Naive thymus-derived CD4-positive, alpha-beta T cell (primary cell): ENCODE measurements at places on chromosomes 5 and 9.
A peak's percentile ranks its signal among the peaks of the same experiment; 100 is the strongest.

DNA sequence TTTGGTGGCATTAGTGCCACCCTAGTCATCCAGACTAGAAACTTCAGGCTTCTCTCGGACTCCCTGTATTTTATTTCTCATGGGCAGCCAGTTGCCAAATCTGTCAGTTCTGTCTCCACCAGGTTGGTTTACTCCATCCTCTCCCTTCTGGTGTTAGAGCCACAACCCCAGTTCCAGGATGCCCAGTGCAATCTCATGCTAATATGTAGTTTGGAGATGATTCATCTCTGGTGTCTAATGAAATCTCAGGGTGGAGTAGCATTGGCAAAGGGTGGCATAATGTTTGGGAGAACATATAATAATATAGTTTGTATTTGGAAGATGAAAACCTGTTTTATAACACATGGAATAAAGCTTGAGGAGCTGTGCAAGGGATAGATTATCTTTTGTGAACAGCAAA lies 30.2 kb downstream of the SLC46A2 start:
- DNase-seq = no peak

GRCh38 chr5:144189800-144190429 lies 19.2 kb downstream of the KCTD16 start:
- DNase-seq = peak; percentile 63

DNA sequence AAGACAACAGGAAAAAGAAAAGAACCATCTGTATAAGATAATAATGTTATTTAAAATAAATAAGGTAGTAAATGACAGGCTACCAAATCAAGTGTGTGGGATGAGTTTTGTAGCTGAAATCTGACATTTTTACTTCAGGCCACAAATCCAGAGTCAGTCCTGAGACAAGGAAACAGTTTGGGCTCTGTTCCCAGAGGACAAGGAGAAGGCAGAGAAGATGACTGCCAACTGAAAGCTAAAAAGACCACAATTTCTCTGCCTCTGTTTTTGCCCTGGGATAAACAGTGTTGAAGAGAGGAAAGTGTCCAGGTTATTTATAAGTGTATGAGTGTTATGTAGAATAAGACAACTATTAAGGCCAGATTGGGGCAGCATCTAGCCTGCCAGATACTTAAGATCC lies 180.5 kb downstream of the NFIB start:
- no peak for DNase-seq

- no peak for DNase-seq
These were observed 53.6 kb upstream of the FST start for GRCh38 chr5:53426878-53427277.

DNA sequence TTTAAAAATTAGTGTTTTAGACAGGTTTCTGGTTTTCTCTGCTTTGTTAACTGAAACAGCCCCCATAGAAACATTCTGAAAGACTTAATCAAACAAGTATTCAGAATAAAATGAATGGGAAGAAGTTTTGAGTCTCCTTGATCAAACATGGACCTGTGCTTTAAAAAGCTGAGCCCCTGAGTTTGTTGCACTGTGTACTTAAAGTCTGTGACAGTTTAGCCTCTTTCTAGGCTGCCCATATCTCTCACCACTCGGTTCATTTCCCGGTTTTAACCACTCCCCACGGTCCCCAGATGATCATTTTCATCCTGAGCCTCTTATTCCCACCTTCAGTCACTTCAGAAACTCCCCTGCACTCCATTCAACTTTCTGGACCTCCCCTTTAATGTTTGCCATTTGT lies 215.9 kb upstream of the DMRT1 start:
- no peak for DNase-seq

GRCh38 chr9:18829873-18830272 lies 203.1 kb downstream of the SAXO1 start:
- no peak for DNase-seq

DNA sequence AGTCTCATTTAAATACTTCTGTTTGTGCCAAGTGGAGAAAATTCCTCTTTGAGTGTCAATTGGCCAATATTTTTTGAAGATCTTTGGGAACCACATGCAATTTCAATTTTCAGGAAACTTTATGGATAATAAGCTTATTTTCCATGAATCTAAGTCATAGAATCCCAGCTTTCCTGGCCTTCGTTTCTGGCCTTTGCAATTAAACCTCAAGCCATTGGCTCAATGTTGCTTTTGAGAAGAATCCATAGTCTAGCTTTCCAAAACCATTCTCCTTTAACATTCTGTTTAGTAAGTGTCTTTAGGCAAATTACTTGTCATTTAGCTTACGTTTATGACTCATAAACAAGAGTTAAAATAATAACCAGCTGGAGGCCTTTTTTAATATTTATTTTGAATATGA lies 145.0 kb upstream of the FTMT start:
- no peak for DNase-seq

DNA sequence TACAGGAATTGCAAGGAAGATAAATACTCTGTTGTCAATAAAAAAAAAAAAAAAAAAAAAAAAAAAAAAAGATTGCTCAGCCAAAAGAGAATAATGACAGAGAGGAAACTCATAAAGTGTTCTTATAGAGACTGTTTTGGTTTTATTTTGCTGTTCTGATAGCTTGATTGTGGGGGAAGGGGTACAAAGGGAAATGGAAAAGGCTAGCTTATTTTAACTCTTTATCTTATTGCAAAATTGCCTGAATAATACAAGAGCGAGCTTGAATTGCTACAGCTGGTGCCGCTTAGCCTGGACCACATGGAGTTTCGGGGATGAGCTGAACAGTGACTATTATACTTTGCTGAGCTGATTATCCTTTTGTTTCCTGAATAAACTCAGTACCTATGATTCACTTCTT lies 31.0 kb upstream of the SHISAL2B start:
- no peak for DNase-seq

GRCh38 chr9:74304598-74304997 lies 192.5 kb upstream of the RORB start:
- DNase-seq = no peak

DNA sequence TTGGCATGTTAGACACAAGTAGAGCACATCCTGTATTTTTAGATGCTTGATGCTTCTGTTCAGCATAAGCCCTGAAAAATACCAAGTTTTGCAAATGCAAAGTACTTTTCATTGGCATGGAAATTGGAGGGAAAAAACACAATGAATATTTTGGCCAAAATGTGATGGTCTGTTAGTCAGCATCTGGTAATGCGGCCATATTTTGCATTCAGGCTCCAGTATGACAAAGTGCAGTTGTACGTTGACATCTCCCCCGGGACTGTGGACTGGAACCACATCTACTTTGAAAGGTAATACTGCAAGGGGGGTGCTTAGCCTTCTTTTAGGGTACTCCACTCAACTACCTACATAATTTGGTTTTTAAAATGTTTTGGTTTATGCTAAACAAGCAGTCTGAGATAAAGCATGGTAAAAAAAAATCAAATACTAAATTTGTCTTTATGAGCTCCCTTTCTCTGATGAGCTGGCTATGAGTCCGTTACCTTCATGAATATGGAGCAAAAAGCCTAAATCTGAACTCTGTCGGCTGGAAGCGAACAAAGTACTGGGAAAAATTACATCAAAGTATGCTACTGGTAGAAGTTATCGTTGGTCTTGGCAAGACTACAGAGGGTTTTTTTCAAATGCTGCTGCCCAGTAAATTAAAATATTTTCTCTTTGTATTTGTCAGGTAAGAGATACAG lies 297.0 kb downstream of the ARHGEF28 start:
- no peak for DNase-seq

- DNase-seq = no peak
These were observed 64.8 kb downstream of the SMIM23 start for GRCh38 chr5:171850324-171850947.

DNA sequence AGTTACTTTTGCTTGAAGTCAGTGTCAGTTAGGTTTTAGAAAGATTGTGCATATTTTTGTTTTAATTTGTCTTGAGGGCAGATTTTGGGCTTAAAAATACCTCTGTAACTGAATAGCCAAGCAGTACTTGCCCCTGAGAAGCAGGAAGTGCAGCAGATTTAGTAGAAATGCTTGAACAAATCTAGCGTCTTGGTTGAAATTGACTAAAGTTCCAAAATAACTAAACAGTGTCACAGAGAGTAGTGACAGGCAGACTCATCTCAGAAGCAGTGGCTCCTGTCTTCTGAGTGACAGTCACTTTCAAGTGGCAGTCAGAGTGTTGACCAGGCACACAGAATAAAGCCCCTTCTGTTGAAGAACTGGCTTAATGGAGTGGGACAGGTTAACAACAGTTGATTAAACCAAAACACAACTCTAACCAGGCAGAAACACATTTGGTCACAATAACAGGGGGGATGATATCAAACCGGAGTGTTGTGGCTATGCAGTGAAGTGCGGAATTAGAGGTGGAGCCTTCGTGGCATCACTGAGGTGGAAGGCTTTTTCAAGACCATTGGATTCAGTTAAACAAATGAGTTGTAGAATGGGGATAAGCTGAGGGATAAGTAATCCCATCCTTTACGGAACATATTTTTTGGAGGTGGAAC lies 29.1 kb downstream of the TRIO start:
- DNase-seq = no peak

GRCh38 chr5:119022017-119022745 lies 33.8 kb upstream of the DTWD2 start:
- no peak for DNase-seq

DNA sequence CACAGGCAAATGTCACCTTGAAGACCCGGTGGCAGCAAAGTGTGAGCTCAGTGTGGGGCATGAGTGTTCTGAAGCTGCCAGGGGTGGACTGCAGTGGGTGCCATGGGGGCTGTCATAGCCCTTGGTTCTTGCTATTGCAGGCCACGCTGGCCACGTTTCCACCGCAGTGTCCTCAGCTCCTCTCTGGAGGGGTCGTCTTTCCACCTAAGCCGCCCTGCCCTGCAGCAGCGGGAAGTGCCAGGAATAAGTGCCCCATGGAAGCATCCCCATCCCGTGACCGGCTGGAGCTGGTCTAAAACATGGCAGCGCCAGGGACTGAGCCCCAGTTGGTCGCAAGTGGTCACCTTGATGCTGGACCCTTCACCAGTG lies 6.9 kb downstream of the OBP2B start:
- no peak for DNase-seq

DNA sequence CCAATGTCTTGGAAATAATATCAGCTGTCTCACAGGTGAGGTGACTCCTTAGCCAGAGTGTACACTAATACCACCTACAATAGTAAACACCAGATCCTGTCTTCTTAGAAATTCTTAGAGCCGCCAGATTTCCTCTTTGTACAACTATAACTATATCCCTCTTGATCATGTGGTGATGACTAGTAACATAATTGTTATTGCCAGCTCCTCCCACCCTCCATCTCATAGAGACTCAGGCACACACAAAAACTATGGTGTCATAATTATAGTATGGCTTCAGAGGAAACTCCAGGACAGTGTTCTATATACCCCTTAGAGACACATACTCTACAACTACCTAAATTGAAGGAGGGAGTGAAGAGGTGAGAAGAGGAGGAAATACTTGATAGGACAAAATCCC lies 33.1 kb downstream of the PGGT1B start:
- no peak for DNase-seq

- DNase-seq = no peak
These were observed 289.3 kb upstream of the WWC1 start for GRCh38 chr5:168002116-168002515.
